ENCODE measurements at places on chromosomes 11 and 22.
A peak's percentile ranks its signal among the peaks of the same experiment; 100 is the strongest.

- no peak for DNase-seq
These were observed 139.3 kb downstream of the MYO18B start for GRCh38 chr22:25881210-25881755.

GRCh38 chr22:39091126-39092081, 5.6 kb upstream of the APOBEC3H start:
- no peak for DNase-seq

DNA sequence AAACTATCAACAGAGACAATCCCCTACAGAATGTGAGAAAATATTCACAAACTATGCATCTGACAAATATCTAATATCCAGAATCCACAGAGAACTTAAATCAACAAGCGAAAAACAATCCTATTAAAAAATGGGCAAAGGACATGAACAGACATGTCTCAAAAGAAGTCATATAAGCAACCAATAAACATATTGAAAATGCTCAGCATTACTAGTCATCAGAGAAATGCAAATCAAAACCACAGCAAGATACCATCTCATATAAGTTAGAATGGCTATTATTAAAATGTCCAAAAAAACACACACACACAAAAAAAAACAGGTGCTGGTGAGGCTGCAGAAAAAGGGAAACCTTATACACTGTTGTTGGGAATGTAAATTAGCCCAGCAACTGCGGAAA, 8.3 kb upstream of the OR52E8 start:
- DNase-seq, result no peak

GRCh38 chr11:12430954-12431595, 53.7 kb downstream of the PARVA start:
- no peak for DNase-seq

GRCh38 chr11:130804306-130805076, 111.8 kb downstream of the SNX19 start:
- no peak for DNase-seq

DNA sequence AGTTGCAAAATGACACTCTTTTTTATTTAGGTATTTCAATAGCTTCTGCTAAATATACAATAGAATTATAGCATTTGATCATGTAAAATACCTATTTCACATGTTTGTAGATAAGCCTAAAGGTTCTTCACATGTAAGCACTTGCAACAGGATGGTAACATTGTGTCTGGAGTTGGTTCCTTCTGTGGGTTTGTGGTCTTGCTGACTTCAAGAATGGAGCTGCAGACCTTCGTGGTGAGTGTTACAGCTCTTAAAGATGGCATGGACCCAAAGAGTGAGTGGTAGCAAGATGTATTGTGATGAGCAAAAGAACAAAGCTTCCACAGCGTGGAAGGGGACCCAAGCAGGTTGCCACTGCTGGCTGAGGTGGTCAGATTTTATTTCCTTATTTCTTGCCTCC, 246.4 kb upstream of the PDGFD start:
- DNase-seq, result no peak

DNA sequence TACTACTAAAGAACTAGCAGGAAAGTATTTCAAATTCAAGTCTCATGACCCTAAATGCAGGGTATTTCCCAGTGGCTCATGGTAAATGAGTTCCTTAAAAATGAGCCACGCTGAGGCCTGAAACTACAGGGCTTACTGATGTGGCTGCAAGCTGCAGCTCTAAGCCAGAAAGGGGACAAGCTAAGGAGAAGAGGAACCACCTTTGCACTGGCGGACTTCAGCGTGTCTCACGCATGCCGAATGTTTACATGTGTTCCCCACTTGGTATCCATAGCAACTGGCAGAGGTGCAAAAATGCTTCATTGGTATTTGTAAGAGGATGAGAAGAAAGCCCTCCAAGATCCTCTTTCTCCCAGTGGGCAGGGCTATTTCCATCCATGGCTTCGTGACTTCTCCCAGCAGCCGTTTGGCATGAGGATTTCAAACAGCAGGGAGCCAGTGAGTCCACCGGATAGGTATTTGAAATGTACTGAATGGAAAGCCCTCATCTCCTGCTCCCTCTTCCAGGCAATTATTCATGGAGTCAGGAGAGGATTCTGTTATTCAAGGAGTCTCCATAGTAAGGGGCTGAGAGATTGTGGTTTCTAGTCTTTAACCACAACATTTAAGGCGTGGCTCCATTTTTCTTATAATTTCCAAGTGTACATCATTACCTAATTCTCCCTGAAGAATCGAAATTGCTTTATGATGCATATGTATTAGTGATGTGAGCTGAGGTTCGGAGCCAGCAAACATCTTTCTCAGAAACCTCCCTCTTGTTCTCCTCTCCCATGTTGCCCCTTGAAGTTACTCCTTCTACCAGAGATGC, 55.3 kb upstream of the CD44 start:
- DNase-seq, result peak; percentile 44

DNA sequence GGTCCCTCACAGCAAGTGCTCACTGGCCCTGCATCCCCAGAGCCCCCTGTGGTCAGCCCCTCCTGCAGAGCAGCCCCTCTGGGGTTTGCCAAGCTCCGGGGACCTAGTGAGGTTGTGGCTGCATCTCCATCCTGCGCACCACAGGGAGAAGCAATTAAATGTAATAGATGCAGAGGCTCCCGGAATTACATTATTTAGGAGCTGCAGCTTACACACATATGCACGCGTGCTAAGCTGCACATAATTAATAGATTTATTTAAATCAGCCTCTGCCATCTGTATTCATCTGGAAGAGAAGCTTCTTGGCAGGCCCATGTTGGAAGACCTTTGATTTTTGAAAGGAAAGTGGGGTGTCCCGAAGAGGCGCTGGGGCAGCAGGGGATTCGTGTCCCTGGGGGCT, 1271.5 kb downstream of the BRD1 start:
- DNase-seq, result no peak

- DNase-seq, result no peak
These were observed 109.1 kb upstream of the TIMP3 start for GRCh38 chr22:32692371-32692770.

DNA sequence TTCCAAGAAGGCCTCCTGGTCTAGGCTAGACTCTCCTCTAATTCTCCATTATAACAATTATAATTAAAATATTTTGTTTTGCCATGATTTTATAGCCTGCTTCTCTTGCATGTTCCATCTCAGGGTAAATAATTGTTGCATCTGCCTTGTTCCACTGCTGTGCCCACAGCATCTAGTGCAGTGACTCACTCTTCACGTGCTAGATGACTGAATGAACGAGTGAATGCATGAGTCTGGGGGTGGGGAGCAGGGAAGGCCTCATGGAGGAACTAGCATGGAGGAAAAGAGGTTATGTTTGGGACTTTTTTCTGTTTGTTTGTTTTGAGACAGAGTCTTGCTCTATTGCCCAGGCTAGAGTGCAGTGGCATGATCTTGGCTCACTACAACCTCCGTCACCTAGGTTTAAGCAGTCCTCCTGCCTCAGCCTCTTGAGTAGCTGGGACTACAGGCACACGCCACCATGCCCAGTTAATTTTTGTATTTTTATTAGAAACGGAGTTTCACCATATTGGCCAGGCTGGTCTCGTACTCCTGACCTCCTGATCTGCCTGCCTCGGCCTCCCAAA, 5.2 kb upstream of the OAF start:
- DNase-seq, result no peak

GRCh38 chr22:30728826-30729225, 34.2 kb downstream of the OSBP2 start:
- no peak for DNase-seq

GRCh38 chr11:44740967-44741366, 14.2 kb downstream of the TSPAN18 start:
- no peak for DNase-seq

- no peak for DNase-seq
These were observed 197.5 kb downstream of the LARGE1 start for GRCh38 chr22:33722816-33723215.
